Posterior cingulate gyrus (tissue), 11 donors: ENCODE measurements at places on chromosomes 2 and 18.

GRCh38 chr2:26170795-26171194 lies 2.1 kb upstream of the GAREM2 start:
- peak; percentile 40 for DNase-seq

GRCh38 chr2:238513346-238513745 lies 86.6 kb downstream of the ASB1 start:
- no peak for DNase-seq

DNA sequence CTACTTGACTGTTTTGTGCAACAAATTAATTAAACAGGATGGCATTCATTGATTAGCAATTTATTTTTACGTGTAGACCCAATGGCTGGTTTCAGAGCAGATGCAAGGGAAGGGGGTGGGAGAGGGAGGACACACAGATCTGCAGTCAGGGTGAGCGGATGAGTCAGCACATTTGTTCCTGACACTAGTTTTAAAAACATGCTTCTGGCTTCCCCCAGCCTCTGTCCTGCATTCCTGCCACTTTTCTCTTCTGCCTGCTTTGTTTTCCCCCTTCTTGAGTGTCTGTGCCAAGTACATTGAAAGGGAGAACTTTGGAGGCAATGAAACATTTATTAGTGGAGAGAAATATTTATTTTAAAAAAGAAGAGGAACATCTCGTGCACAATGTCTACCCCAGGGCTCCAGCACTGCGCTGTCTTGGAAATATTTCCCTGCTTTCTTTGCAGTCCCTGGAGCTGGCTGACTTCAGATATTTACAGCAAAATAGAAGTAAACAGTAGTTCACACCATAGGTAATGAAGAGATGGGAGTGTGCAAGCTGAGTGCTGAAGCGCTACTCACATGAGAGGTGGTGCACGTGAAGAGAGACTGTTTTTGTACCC lies 52.2 kb downstream of the NRP2 start:
- DNase-seq = no peak

DNA sequence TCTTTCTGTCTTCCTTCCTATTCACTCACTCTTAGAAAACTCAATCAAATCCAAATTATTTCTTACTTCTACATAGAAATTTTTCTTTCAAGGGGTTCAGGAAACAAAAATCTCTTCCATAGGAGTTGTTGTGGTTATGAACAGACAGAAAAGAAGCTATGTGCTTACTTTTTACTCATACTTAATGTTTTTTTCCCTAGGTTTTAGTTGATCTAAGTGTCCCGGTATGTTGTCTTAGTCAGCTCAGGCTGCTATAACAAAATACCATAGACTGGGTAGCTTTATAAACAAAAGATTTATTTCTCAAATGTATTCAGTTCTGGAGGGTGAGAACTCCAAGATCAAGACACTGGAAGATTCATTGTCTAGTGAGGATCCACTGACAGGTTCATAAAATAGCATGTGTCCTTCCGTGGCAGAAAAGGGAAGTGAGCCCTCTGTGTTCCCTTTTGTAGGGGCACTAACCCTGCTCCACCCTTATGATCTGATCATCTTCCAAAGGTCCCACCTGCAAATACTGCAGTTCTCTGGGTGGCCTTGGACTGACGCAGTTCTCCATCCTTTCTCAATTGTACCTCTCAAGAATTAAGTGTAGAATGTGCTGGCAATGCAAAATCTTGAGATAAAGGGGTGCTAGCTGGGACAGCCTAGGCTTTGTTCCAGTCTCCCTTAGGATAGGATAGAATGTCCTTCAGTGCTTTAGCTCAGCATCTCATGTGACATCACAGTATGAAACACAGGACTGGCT lies 14.4 kb upstream of the VRK2 start:
- no peak for DNase-seq

GRCh38 chr2:9256570-9257043 lies 50.0 kb downstream of the ASAP2 start:
- DNase-seq = no peak

DNA sequence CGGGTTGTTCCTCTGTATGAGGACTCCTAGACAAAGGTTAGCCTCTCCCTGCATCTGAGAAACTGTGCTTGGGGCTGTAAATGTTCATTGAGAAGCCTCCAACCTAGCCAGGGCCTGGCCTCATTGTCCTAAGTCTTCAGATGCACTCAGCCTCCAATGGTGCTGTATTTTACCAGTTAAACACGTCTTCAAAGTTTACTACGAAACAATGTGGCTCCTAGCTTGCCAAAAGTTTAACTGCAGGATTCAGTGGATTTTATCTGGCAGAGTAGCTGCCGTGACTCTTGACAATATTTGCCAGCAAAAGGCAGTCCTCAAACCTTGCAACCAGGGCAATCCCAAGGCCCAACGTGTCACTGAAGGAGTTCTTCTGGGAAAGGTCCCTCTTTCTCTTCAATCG lies 1.1 kb downstream of the PID1 start:
- no peak for DNase-seq

DNA sequence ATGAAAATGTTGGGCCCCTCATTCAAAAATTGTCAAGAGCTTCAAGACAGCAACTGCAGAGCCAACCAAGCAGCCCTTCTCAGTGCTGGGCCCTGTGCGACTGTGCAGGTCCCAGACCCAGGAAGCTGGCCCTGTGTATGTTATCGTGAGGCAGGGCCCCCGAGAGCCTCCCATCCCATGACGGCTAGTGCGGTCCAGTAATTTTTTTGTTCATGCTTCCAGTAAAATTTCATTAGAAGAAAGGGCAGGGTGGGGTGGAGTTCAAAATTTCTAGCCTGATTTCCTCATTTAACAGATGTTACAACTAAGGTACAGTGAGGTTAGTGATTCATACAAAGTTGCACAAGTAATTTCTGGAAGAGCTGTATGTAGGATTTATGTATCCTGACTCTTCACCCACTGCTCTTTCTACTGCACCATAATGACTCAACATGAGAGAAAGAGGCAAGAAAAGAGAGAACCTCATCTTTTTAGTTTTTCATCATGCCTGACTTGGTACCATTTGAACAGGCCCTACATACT lies 105.5 kb downstream of the ZEB2 start:
- no peak for DNase-seq

GRCh38 chr2:42569883-42570282 lies 1.5 kb downstream of the MTA3 start:
- no peak for DNase-seq

DNA sequence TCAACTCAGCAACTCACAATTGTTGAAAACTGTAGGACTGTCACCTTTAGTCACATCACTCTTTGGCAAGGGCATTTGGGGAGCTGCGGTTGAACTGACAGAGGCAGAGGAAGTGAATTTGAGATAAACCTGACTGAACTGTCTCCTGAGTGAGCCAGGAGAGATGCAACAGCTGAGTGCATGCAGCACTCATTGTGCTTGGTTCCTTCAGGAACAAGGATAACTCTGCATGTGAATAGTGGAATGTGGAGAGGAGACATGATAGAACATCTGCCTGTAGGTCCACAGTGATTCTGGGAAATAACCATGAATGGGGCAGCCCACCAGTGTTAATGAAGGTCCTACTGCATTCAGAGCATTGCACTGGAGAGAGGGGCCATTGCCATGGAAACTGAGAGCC lies 494.7 kb downstream of the STK39 start:
- DNase-seq = no peak
